ENCODE measurements at places on chromosomes 3 and 15.
A peak's percentile ranks its signal among the peaks of the same experiment; 100 is the strongest.

- DNase-seq = no peak
Observed at GRCh38 chr3:167983583-167983982, 112.1 kb downstream of the GOLIM4 start.

DNA sequence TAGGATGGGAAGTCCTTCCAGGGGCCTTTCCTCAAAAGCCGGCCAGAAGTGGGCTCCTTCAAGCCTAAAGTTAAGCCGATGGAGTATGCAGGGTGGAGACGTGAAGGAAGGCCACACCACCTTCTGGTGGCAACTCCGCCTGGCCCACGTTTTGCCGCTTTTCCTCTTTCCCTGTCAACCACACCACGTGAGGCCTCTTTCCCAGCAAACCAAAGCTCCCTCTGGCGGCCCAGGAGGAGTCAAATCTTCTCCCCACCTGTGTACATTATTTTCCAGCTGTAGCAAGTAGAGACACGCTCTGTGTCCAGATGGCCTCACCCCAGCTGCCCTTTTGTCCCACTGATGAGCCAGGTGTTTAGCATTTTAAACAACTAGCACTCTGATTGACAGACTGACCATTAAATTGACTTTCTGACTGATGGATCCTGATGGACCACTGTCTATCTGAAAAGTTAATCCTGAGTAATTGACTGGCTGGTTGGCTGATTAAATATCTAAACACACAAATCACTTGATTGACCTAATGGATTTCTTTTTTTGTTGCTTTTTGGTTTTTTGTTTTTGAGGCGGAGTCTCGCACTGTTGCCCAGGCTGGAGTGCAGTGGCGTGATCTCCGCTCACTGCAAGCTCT, 59.6 kb upstream of the ZBTB38 start:
- DNase-seq = no peak

GRCh38 chr3:29644261-29644660, 363.4 kb downstream of the RBMS3 start:
- DNase-seq = no peak

DNA sequence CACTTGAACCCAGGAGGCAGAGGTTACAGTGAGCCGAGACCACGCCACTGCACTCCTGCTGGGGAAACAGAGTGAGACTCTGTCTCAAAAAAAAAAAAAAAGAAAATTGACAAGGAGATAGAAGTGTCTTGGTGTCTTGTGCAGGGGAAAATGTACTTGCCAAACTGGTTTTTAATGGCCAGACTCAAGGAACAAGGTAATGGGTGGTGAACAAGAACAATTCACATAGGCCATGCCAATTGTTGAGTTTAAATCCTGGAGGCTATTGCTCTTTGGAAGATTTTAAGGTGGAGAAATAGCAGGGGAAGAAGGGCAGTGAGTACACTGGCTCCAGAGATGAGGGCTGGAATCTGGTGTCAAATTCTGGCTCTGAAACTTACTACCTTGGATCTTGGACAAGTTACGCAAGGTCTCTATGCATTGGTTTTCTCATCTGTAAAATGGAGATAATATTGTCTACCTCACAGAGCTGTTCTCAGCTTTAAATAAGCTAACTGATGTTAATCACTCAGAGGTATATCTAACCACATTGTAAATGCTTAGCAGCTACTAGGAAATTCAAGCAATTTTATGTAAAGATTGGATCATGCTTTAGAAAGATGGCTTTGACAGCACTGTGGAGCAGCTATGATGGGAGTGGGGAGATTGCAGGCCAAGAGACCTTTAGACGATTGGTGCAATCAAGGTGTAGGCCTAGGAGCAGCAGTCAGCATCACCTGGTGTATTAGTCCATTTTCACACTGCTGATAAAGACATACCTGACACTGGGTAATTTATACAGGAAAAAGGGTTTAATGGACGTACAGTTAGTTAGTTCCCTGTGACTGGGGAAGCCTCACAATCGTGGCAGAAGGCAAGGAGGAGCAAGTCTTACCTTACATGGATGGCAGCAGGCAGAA, 78.3 kb downstream of the B3GALNT1 start:
- DNase-seq = no peak

DNA sequence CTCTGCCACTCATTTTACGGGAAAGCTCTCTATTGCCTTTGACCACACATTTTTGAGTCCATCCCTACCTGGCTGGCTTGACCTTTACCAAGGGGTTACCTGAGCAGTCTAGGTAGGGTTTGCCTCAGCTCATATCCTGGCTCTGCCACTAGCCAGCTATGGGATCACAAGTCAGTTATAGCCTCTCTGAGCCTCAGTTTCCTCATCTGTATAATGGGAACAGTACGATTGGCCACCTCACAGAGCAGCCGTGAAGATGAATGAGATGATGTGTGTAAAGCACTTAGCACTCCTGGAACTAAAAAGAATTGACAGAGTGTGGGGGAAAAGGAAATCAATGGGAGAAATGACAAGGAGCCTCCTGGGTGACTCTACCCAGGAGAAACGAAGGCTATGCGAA, 28.0 kb downstream of the SPATA12 start:
- no peak for DNase-seq

GRCh38 chr3:168585544-168585943, 489.8 kb upstream of the GOLIM4 start:
- no peak for DNase-seq

GRCh38 chr3:128487538-128487812, 5.5 kb downstream of the GATA2 start:
- DNase-seq = no peak

DNA sequence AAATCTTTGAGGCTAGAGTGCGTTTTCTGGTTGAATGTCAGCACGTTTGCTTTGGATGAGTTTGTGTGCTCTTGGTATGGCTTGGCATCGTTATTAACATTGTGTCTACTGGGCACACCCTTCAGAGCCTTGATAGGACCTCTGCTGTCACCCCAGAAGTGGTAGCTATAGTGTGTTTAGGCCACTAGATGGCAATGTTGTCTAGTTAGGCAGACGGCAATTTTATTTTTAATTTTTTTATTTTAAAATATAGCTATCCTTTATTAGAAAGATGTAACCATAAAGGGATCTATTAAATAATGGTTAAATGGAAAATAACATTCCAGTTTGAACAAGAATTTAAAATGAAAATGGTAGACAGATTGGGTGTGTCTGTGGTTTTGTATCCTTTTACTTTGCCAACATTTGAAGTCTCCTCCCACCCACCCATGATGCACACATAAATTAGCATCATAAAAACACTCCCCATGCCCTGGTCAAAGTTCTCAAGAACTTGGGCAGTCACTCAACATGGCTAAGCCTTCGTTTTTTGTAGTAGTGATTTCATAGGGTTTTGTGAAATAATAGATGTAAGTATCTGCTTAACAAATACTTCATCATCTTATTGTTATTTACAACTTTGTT, 200.7 kb downstream of the KCNH8 start:
- DNase-seq = no peak

- DNase-seq = no peak
Observed at GRCh38 chr15:38283010-38283409, 30.4 kb downstream of the SPRED1 start.

DNA sequence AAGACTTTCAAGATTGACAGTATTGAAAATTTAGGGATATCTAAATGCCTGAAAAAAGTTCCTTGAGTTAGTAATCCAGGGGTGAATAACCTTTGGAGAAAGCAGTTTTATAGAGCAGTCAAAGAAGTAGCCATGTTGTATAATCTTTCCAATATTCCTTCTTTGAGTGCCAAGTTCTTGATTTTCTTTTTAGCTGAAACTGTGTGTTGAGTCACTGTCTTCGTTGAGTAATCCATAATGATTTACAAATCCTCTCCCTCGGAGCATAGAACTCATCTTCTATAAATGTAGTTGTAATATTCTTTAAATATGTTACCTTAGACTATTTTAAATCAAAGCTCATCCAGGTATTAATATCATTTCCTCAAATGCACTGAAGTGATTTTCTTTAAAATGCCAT, 135.2 kb downstream of the BBX start:
- no peak for DNase-seq

DNA sequence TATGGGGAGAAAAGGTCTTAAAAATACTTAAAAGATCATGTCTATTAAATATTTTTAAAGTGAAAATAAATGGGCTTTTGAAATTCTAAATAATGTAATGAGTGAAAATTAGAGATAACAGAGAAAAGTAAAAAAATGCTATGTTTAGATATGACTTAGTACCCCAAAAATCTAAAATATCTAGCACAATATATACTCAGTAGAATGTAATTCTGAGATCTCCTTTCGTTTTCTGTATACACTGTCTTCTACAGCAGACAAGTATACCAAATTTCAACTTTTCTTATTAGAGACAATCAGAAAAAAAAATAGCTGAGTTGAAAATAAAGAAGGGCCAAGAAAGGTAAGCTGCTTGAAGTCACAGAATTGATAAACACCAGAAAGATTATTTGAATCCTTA, 140.8 kb downstream of the ADAM10 start:
- no peak for DNase-seq

GRCh38 chr15:40430271-40430805, 10.4 kb upstream of the BAHD1 start:
- DNase-seq = no peak

DNA sequence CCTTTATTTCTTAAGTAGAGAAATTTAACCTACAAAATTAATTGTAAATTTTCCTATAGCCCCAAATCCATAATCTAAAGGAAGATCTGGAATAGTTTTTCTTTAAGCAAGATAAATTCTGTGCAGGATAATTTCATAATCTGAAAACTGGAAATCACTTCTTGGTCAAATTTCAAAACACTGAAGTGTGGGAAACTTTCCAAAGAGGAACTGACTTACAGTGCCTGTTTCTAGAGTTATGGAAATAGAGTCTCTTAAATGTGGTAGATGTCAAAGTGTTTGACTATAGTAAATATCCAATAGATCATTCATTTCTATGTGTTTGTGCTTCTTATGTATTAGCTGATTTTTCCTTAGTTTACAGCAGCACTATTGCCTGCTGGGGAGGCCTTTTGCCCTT, 1.6 kb upstream of the P2RY13 start:
- no peak for DNase-seq

GRCh38 chr15:33675246-33675645, 293.1 kb upstream of the CHRM5 start:
- DNase-seq = no peak

- DNase-seq = no peak
Observed at GRCh38 chr15:48385031-48385830, 54.0 kb downstream of the DUT start.

DNA sequence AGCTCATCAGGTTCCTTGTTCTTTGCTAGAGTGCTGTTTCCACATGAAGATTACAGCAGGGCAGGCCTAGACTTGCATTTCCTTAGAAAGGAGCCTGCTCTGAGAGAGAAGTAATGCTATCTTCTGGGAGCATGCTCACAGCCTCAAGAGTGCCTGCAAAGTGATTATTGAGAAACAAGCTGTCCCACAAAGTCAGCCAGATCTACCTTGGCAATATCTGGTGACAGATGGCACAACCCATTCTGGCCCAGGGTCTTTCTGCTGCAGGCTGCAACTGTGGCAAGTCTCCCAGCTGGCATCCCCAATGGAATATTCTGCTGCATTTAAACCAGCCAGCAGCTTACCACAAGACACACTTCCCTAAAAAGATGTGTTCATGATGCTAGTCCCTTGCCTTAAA, 29.3 kb downstream of the MTMR10 start:
- no peak for DNase-seq

GRCh38 chr15:30038667-30039523, 43.9 kb upstream of the GOLGA8J start:
- no peak for DNase-seq

DNA sequence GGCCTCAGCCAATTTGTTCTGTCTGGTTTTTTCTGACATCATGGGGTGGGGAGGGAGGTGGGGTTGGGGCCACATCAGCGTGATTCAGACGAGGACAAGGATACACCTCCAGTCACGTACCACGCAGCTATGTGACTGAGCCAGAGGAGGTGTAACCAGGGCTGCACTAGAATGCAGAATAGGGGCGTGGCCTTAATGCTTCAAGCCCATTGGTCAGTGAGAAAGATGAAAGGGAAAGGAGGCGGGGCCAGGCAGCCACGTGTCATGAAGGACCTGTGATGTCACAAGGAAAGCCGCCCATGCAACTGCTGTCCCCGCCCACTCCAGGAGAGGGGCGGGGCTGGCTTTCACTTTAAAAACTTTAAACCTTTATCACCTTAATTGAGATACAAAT, at the start of gene GOLGA6L2:
Gene GOLGA6L2 (minus strand): TSS at position 137 of the 394 bp plus-strand sequence. CDS start 62 bp downstream, at position 75.
- no peak for DNase-seq

DNA sequence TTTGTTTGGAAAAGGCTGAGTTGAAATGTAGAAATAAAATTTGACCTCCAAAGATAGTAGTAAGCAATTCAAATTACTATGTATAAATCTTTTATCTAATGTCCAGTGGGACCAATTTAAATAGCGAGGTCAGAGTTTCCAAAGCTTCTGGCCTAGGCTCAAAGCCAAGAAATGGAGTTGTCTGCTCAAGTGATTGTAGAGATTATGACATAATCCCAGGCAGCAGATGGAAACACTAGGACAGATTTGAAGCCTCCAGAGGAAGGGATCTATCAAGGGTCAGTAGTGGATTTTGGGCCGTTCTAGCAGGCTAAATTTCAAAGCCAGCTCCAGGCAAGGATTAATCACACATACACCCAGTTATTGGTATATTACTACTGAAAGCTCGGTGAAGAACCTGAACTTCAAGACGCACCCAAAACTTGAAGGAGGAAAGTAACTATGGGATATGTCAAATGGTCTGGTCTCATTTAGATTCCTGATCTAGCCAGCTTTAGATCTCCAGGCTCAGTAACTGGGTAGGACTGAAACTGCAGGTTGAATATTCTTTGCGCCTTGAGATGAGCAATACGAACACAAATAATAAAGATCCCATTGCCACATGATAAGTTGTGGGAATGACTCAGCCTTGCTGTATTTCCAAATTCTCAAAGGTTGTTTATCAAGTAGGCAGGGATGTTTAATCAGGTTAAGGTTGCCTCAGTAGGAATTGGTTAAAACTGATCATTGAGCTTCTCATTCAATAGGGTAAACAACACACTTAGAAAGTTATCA, 30.9 kb upstream of the ARRDC4 start:
- no peak for DNase-seq

DNA sequence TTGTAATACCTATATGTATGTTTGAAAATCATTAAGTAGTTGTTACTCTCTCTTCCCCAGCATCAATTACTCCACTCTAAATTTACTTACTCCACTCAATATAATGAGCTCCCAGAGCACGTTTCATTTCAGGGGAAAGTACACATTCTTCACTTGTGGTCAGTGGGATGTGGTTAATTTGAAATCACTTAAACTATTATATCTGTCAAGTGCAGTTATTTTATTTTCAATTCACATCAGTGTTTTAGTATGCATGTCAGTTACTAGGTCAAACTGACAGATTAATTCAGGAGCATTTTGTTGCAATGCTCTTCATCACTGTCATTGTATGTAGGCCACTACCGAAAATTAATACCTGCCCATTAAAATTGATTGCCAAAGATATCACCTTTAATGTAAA, 376.1 kb downstream of the ZIC4 start:
- DNase-seq = no peak

DNA sequence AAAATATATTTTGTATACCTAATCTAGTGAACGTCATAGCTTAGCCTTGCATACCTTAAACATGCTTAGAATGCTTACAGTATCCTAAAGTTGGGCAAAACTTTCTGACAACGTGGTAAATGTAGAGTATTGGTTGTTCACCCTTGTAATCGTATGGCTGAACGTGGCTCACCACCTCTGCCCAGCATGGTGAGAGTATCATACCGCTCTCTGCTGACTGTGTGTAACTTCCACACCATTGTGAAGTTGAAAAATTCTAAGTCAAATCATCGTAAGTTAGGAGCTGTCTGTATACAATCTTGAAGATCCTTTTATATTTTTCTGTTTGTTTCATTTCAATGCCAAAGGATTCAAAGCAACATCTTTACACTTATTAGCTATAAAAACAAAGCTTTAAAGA, 63.5 kb upstream of the TRPC1 start:
- no peak for DNase-seq

GRCh38 chr3:115627180-115628074, 4.1 kb downstream of the GAP43 start:
- DNase-seq = no peak

GRCh38 chr3:193605876-193606275, 12.9 kb downstream of the OPA1 start:
- DNase-seq = peak; percentile 3

All from stimulated activated naive CD4-positive, alpha-beta T cell treated with Interleukin-2 at 50 U/mL for 16 hours (primary cell).